Stimulated activated CD8-positive, alpha-beta memory T cell treated with anti-CD3 and anti-CD28 coated beads, Interleukin-7, amount 100 ng/mL, for 1 hour (primary cell): ENCODE measurements at places on chromosomes 7 and 10.

GRCh38 chr10:74213571-74214162 is 62.6 kb downstream of the ADK start:
- DNase-seq: peak; percentile 35

- DNase-seq: no peak
Measured at GRCh38 chr7:22194658-22195273, 162.2 kb downstream of the RAPGEF5 start.

- no peak for DNase-seq
Measured at GRCh38 chr7:134068670-134069069, 58.5 kb upstream of the LRGUK start.

GRCh38 chr10:99807786-99808185 is 25.3 kb downstream of the ABCC2 start:
- DNase-seq: no peak

DNA sequence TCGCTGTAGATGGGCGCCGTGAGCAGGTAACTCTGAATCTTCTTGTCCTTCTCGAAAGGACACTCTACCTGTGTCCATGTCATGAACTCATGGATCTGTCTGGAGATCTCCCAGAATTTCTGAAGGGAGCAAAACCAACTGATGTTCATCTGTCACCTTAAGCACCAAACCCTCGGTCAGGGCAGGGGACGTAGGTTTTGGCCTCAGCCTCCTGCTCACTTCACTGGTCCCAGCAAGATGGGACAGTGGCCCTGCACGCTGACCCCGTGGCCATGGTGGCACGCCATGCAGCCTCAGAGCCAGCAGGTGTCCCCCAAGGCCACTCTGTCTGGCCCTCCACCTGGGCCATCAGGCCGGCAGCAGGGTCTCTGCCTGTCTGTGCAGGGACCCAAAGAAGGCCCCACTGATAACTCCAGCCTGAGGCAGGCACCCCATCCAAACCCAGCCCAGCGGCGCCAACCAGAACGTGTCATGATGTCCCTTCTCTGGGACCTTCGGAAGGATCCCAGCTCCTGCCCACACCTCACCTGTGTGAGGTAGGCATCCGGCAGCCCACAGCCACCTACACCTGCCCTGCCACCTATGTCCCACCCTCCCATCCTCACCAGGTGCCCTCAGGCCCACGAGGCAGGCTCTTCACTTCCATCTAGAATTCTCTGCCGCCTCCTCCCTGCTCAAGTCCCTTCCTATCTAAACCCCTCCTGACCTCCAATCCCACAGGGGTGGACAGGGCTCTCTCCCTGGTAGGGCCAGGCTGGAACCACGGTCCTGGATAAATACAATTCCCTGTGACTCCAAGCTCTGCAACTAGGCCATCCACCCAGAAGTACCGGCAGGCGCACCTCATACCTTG is 59.0 kb downstream of the CSGALNACT2 start:
- DNase-seq: no peak

GRCh38 chr7:95376632-95377400 is 19.4 kb downstream of the PON3 start:
- no peak for DNase-seq

- DNase-seq: no peak
Measured at GRCh38 chr10:96511044-96511945, 2.4 kb downstream of the TLL2 start.

GRCh38 chr7:36308031-36308430 is 81.6 kb upstream of the ANLN start:
- no peak for DNase-seq

DNA sequence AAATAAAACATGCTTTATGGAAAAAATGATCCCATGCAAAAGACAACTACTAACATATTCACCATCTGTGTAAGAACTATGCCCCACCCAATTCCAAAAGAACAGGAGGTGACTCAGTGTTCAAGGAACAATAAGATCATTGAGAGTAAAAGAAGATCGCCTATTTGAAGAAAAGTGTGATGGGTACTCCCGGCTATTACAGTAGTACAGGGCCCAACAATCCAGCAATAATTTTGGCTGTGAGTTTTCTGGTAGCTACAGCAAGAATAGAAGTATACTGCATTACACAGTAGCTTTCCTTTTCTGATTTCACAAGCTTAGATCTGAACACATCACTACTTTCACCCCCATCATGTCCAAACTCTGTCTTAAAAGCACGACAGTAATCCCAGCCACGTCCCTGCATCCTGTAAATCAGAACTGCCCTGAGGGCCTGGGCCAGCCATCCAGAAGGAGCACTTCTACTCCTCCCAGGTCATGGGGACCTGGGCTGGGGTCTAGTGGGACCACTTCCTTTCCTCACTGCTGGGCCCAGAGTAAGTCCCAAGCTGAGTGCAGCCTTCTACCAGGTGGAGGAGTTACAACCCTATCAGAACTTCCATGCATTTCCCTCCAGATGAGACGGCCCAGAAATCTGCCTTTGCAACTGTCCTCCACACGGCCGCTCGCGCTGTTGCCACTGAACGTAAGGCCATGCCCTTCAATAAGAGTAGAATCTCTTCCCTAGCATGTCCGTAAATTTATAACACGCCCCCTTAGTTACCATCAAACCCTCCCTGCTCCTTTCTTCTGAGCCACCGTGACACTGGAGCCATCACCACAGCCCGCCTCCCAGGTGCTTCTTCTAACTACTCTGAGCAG is 7.9 kb downstream of the ESYT2 start:
- DNase-seq: no peak

- no peak for DNase-seq
Measured at GRCh38 chr10:116719804-116720203, 22.6 kb downstream of the HSPA12A start.

GRCh38 chr10:78416031-78417011 is 382.7 kb downstream of the RPS24 start:
- DNase-seq: no peak

GRCh38 chr7:111887734-111888133 is 318.5 kb downstream of the DOCK4 start:
- DNase-seq: no peak

DNA sequence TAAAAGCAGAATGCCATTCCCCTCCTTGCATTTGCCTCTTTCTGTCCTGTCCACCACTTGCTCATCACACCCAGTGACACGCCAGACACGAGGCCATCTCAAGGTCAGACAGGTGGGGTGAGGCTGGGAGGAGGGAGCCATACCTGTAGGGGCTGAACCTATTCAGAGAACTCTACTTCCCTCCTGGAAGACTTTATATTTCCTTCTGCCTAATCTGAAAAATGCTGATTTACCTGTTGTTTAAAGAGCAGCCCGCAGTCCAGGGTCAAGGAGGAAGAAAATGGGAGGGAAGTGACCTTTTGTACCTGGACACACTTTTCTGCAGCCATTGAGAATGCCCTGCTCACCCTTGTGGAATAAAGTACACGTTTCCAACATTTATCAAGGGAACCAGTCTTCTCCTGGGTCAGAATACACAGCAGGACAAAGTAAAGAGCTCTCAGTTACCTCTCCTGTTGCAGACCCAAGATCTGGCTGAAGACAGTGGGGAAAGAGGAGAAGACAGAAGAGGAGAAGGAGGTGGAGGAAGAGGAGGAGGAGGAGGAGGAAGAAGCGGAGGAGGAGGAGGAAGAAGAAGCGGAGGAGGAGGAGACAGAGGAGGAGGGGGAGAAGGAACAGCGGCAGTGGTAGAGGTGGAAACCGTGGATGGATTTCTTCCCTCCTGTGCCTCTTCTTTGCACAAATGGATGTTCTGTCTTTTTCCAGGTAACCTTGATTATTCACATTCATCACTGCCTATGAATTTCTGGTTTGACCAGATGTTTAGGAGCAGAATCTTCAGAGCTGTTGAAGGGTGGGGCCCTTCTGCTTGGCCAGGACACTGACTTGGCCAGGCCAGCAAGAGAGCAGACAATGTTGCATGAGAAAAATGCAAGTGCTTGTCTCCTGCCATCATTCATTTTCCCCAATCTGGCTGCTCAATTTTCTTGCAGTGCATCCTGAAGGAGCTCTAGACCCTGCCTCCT is 1.2 kb upstream of the BLNK start:
- DNase-seq: no peak

DNA sequence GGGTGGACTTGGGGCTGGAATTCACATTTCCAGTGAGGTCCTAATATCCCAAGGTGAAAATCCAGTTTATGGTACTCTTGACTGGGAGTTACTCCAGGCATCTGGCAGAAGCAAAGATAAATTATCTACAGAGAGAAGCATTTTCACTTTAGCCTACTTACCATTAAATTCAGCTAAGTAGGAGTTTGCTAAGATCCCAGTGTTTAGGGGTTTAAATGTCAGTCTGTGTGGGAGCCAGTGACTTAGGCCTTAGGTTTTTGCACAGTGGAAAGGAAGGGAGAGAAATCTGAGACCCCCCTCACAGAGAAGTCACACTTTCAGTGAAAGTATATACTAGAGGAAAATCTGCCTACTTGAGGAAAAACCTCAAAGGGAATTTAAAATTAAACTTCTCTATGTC is 134.2 kb downstream of the IQUB start:
- DNase-seq: no peak

DNA sequence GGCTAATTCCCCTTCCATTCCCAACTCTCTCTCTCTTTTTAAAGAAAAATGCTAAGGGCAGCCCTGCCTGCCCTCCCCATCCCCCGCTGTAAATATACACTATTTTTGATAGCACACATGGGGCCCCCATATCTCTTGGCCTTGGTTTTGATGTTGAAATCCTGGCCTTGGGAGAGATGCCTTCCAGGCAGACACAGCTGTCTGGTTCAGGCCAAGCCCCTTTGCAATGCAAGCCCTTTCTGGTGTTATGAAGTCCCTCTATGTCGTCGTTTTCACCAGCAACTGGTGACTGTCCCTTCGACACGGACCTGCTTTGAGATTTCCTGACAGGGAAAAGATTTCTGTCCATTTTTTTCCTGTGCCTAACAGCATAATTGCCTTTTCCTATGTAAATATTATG is 3.0 kb downstream of the ADRA2A start:
- no peak for DNase-seq

GRCh38 chr7:104973909-104974415 is 40.0 kb upstream of the KMT2E start:
- DNase-seq: no peak

DNA sequence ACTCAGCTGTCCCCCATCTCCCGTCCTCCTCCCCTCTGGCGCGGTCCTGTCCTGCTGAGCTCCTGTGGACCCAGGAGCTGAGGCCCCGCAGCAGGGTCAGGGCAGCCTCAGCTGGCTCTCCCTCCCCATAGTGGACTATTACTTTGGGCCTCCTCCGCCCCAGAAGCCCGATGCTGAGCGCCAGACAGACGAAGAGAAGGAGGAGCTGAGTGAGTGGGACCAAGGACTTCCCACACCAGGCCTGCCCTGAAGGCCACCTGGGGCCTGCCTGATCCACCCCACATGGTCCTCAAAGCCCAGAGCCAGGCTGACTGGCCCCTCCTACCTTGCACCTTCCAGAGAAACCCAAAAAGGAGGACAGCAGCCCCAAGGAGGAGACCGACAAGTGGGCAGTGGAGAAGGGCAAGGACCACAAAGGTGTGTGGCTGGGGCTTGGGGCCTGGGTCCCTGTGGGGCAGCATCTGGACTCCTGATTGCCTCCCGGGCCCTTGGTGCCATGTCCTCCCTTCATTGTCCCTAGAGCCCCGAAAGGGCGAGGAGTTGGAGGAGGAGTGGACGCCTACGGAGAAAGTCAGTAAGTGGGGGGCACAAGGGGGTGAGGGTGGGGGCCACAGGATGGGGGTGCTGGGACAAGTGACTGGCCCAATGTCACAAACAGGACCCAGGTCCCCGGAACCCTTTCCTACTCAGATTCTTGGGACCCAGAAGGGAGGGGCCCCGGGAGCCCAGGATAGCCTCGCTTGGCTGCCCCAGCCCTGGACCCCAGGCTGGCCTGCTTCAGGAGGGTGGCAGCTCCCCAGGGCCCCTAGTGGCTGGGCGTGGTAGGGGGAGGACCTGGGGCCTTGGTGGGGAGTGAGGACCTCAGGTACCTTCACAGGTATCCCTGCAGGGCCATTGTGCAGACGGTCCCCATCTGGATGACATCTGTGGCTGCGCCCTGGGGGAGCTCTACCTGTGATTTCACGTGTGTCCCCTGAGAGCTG is 4.9 kb downstream of the AEBP1 start:
- DNase-seq: no peak

DNA sequence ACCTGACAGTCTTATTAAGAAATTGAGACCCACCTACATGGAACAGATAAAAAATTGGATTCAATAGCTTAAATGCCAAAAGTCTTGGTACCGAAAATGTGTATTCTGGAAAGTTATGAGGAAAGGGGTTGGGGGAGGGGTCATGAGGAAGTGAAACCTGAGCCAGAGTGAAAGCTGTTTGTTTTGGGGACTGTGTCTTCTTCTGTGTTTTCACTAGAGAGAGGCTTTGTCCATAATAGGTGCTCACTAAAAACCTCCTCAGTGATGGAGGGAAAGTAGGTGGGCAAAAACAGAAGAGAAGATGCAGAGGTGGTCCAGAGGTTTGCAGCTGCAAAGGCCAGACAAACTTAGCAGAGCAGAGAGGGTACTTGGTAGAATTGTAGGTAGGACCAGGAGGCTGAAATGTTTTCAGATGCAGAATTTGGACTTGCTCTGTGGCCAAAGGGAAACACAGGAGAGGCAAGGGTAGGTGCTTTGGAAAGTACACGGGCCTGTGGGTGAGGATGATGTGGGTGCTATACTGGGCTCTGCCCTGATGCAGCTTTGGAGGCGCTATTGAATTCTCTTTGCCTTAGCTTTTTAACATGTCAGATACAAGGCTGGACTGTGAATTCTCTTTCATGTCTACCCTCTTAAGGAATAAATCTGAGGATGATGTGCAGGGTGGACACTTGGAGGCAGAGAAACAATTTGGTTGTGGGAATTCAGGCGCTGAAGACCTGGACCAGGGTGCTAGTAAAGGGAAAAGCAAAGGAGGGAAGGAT is 254.6 kb downstream of the PTEN start:
- DNase-seq: no peak

GRCh38 chr10:91891125-91892001 is 17.9 kb downstream of the FGFBP3 start:
- no peak for DNase-seq

GRCh38 chr10:132078746-132079345 is 13.1 kb downstream of the JAKMIP3 start:
- DNase-seq: no peak

DNA sequence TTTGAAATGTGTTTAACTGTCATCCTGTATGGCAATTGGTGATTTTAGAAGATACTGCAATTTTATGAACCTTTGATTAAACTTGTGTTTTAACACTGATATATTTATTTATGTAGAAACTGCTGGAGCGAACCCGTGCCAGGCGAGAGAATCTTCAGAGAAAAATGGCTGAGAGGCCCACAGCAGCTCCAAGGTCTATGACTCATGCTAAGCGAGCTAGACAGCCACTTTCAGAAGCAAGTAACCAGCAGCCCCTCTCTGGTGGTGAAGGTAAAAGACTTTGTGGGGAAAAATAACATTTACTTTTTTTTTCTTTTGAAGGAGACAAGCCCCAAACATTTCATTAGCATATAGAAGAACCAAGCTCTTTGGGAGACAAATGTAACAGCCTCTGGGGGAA is 6.5 kb downstream of the ANLN start:
- no peak for DNase-seq
